ENCODE measurements at places on chromosomes 3 and 15. TPM values are rescaled to one million over a fixed set of nuclear protein-coding genes. Genes with fewer than 3 reads are reported as not detected.

GRCh38 chr15:94080989-94081605 is 150.3 kb upstream of the MCTP2 start:
- no peak for DNase-seq

- DNase-seq, result no peak
Measured at GRCh38 chr3:29415482-29416223, 134.8 kb downstream of the RBMS3 start.

GRCh38 chr15:67240235-67241131 is 14.0 kb downstream of the AAGAB start:
- no peak for DNase-seq

- DNase-seq, result no peak
Measured at GRCh38 chr3:138842483-138843188, 7.9 kb upstream of the PIK3CB start.

DNA sequence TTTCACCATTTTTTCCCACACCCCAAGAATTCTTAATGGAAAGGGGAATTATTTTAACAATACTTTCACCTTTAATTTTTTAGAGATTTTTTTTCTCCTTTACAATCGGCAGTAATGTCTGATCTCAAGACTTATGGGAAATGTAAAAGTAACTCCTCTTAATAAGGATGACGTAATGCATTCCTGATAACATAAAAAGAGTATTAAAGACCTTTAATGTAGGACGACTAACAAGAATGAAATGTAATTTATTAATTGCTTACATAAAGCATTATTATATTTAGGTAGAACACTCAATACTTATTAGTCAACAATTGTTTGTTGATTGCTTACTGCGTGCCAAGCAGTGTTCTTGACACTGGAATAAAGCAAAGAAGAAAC is 416.8 kb upstream of the NAALADL2 start:
- no peak for DNase-seq

DNA sequence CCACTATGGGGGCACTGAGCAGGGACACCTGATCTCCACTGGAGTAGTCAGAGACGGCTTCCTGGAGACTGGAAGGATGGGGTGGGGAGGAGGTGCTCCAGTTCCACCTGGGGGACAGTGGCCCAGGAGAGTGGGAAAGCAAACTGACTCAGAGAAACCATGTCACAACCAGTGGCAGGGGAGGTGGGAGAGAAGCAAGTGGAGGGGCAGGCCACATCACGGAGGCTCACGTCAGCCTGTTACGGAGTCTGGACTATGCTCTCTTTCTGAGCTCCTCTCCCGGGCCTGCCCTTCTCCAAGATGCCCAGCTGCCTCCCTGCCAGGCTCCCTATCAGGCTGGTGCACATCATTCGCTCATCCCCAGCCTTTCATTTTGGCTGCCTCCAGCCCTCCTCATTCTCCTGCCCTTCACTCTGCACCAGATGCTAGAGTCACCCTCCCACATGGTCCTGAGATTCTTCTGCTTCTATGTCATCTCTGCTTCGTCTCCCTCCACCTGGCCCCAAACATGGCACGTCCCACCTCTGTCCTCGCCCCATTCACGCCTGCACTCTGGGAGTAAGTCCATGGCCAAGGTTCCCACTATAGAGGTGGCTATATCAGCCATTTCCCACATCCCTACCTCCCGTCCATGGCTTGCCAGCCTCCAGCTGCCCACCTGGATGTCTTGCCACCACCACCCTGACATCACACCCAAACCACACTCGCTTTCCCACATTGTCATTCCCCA is 100.3 kb downstream of the ADCY5 start:
- no peak for DNase-seq

DNA sequence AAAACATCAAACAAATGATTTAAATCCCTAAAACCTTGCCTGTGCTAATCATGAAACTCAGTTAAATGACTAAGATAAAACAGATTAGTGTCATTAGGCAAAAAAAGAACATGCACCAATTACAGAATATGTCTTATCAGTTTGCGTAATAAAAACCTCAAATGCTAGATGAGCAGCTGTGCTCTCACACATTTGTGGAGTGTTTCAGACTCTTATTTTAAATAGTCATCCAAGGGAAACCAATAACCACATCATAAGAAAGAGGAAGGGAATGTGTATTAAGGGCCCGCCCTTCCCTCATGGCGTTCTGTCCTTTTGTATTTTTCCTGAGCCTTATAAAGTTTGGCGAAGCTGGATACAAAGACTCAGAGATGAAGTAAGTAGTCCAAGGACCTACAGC is 6.6 kb downstream of the SAMMSON start:
- DNase-seq, result no peak

DNA sequence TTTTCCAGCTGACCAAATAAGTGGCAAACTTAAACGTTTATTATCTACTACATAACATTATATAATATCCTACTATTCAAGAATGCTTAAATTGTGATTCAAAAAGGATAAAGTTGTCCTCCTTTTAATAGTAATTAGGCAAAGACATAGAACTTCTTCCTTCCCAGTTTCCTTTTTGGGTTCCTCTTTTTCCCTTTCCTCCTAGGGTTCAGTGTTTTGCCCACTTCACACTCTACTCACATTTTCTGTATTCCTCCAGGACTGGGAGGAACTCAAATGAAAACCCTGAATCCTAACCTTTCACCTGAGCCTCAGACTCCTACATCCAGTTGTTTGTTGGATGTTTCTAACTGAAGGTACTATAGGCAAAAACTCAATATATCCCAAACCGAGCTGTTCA is 132.5 kb downstream of the PEAK1 start:
- DNase-seq, result no peak

GRCh38 chr3:171301002-171301401 is 159.2 kb downstream of the TNIK start:
- no peak for DNase-seq

- DNase-seq, result no peak
Measured at GRCh38 chr15:59203008-59203407, 3.6 kb upstream of the LDHAL6B start.

DNA sequence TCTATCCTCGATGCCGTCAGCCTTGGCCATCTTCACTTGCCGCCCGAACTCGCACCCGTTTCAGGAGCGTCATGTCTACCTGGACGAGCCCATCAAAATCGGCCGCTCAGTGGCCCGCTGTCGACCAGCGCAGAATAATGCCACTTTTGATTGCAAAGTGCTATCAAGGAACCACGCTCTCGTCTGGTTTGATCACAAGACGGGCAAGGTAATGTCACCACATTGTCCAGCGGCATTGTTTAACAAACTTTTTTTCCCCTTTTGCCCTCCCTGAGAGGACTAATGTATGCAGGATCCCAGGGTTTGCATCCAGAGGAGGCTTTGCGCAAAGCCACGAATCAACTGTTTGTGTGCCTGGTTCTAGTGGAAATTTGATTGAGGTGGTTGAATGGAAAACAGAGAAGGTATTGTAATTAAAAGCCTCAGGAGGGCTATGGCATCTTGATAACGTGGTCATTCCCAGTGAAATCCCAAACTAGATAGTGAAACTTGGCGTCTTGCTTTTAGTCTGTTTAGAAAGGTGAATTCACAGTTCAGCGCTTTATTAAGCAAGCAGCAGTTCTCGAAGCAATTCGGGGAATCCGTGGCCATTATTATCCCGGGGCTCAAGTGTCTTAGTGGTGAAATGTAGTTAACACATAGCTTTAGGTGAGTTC is 1.7 kb downstream of the SLMAP start:
- no peak for DNase-seq

DNA sequence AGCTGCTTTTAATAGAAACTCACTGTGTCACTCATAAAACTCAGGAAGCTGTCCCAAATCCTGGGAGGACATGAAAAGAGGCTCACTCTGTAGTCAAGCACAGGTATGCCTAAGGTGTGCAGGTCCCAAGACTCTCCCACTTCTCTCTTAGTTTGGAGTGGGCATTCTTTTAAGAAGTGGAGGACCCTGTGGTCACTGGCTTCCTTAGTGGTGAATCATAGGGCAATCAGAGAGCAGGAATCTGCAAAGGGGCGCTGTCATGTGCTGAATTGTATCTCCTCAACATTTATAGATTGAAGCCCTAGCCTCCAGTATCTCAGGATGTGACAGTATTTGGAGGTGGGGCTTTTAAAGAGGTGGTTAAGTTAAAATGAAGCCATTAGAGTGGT is 47.2 kb upstream of the ZBTB38 start:
- DNase-seq, result no peak

DNA sequence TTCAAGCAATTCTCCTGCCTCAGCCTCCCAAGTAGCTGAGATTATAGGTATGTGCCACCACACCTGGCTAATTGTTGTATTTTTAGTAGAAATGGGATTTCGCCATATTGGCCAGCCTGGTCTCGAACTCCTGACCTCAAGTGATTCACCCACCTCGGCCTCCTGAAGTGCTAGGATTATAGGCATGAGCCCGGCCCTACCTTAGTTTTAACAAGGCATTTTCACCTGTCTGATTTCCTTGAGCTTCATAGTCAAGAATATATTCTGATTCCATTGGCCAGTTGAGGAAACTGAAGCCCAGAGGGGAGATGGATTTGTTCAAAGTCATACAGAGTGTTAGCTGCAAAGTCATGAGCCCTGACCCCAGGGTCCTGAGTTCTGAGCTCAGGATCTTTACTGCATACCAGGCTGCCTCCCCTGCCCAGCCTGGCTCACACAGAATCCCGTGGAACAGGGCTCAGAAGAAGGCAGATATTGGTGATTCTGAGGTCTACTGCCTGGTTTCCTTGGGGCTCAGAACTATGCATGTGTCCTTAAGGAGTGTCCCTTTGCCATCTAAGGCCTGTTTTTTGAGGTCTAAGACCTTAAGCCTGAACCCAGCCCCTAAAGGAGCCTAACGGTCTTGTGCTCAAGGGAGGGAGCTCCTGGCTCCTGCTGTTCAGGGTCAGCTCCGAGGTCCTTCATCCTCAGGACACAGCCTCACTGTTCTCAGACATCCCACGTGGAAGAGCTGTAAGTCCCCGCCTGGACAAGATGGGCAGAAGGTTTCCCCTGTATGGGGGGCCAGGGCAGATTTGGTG is 134.4 kb downstream of the SMAD6 start:
- DNase-seq, result no peak

BTLA gene
- total RNA-seq, result 0.35 TPM

CAMKV gene
- total RNA-seq, result not detected

TNIK gene
- 18.3 TPM for total RNA-seq

RLBP1 gene
- total RNA-seq, result not detected

NIT2 gene
- 39.0 TPM for total RNA-seq
